ENCODE measurements at places on chromosomes 5 and 9. TPM values are rescaled to one million over a fixed set of nuclear protein-coding genes. Genes with fewer than 3 reads are reported as not detected.

- H3K4me1 ChIP-seq: no peaks in the 10 kb centered on the region
- H3K4me3 ChIP-seq: no peak overlapping the region
- H3K27me3 ChIP-seq: no peaks in the 10 kb centered on the region
- H3K36me3 ChIP-seq: no peaks in the 10 kb centered on the region
- no peak for DNase-seq
These were observed 122.3 kb downstream of the NR3C1 start for GRCh38 chr5:143281226-143281625.

DNA sequence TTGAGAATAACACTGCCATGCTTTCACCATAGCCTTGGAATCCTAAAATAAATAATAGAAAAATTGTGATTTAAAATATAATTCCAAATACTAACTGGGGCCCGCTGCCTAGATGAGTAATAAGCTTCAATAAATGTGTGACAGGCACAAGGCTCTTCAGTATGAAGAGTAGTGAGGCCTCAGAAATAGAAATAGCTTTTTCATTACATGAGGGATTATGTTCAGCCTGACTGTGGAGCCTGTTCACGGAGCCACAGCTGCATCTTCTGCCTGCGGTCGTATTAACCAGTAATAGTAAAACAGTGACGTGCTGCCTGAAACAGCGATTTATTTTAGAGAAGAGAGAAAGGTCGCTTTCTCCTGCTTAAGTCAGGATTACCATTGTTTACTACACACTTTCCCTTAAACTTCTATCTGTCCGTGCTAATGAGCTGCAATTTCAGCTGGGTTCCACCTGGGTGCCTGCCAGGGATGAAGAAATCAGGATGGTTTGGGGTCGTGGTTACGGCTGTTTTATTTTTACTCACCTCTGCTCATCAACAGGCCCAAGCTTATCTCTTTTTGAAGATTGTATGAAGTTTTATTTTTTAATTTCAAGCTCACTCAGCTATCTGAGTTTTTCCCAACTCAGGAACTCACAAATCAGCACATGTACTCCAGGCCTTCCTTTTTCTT, 284.9 kb upstream of the WWC1 start:
- H3K4me1 ChIP-seq: no peaks in the 10 kb centered on the region
- H3K27me3 ChIP-seq: no peaks in the 10 kb centered on the region
- no peak overlapping the region for H3K27ac ChIP-seq
- no peak overlapping the region for H3K4me3 ChIP-seq
- no peak for DNase-seq

DNA sequence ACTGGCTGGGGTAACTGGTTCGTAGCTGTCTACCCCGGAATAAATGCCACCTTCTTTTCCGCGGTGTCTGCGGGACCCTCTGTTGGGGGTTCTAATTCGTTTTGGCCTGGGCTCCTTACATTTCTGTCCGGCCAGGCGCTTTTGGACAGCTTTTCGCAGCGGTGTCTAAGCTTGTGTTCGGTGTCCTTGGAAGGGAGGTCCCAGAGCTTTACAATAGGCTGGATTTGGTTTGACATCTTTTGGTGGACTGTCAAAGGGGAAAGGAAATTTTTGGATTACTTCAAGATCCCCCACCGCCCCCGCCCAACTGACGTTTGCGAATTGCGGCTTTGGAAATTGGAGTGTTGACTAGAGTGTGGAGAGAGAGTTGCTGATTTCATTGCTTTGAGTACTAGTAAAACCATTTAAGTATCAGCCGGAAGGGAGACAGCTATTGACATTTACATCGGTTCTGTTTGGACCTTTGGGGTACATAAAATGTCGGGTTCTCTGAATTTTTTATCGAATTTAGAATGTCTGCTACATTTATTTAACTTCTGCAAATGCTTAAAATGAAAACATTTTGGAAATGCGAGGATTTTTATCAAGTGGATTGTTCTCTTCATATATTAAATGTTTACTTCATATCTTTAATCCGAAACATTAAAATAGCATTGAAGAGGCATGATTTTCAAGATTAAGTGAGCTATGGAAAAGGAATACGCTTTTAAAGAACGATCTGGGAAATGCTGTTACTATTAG, 4.7 kb upstream of the PURA start:
- H3K4me3 ChIP-seq: peak overlapping the region; percentile 78
- H3K27me3 ChIP-seq: no peaks in the 10 kb centered on the region
- no peaks in the 10 kb centered on the region for H3K36me3 ChIP-seq
- peak overlapping the region; percentile 77 for H3K27ac ChIP-seq
- DNase-seq: no peak

- no peaks in the 10 kb centered on the region for H3K36me3 ChIP-seq
- H3K4me1 ChIP-seq: peaks cover 12% of the 10 kb centered on the region
- no peaks in the 10 kb centered on the region for H3K27me3 ChIP-seq
- DNase-seq: no peak
- H3K4me3 ChIP-seq: peak overlapping the region; percentile 86
These were observed 1.1 kb downstream of the GALNT10 start for GRCh38 chr5:154191467-154192261.

GRCh38 chr5:154117050-154117449, 73.5 kb upstream of the GALNT10 start:
- no peak overlapping the region for H3K4me3 ChIP-seq
- no peaks in the 10 kb centered on the region for H3K4me1 ChIP-seq
- no peaks in the 10 kb centered on the region for H3K36me3 ChIP-seq
- no peak for DNase-seq
- H3K27me3 ChIP-seq: no peaks in the 10 kb centered on the region

GRCh38 chr9:109593612-109594011, 95.5 kb upstream of the PTPN3 start:
- no peak for DNase-seq
- H3K36me3 ChIP-seq: no peaks in the 10 kb centered on the region
- no peaks in the 10 kb centered on the region for H3K27me3 ChIP-seq
- H3K27ac ChIP-seq: no peak overlapping the region
- H3K4me1 ChIP-seq: no peaks in the 10 kb centered on the region

Gene PLAA
- 27.1 TPM for total RNA-seq
